Esophagus (tissue), 2 donors: ENCODE measurements at places on chromosomes 7 and 10. TPM values are rescaled to one million over a fixed set of nuclear protein-coding genes. Genes with fewer than 3 reads are reported as not detected.

The SEC23IP gene
- 8.0 TPM for polyA plus RNA-seq

The MMD2 gene
- not detected for polyA plus RNA-seq

The SPDYE8 gene
- not detected for polyA plus RNA-seq

The CTTNBP2 gene
- 12.7 TPM for polyA plus RNA-seq

The NKX2-3 gene
- 0.14 TPM for polyA plus RNA-seq

The GCK gene
- polyA plus RNA-seq, result 0.27 TPM

The FZD8 gene
- 0.35 TPM for polyA plus RNA-seq

The WEE2 gene
- polyA plus RNA-seq, result not detected

The PTF1A gene
- polyA plus RNA-seq, result not detected

The ARMC3 gene
- polyA plus RNA-seq, result not detected

The CSTF2T gene
- 7.3 TPM for polyA plus RNA-seq

The ZNF488 gene
- polyA plus RNA-seq, result 0.94 TPM

The SMARCD3 gene
- polyA plus RNA-seq, result 7.5 TPM

The WDR86 gene
- polyA plus RNA-seq, result 0.28 TPM

The GIMAP6 gene
- 2.8 TPM for polyA plus RNA-seq

The MET gene
- polyA plus RNA-seq, result 1.2 TPM

The YAE1 gene
- polyA plus RNA-seq, result 30.2 TPM

The DIP2C gene
- 2.2 TPM for polyA plus RNA-seq

The GPR37 gene
- polyA plus RNA-seq, result 0.90 TPM

The ERV3-1 gene
- 10.9 TPM for polyA plus RNA-seq

The HOXA10 gene
- polyA plus RNA-seq, result 0.09 TPM

The CUBN gene
- polyA plus RNA-seq, result 0.16 TPM

The STX1A gene
- 2.4 TPM for polyA plus RNA-seq

The GNAT3 gene
- not detected for polyA plus RNA-seq

The NAT16 gene
- polyA plus RNA-seq, result not detected

The TMEM26 gene
- polyA plus RNA-seq, result 0.08 TPM

The GIMAP5 gene
- polyA plus RNA-seq, result 5.2 TPM

The H2BK1 gene
- polyA plus RNA-seq, result not detected

The DENND2A gene
- polyA plus RNA-seq, result 1.5 TPM

The ADAM22 gene
- polyA plus RNA-seq, result 0.08 TPM

The CCDC186 gene
- 6.1 TPM for polyA plus RNA-seq

The ACSL5 gene
- polyA plus RNA-seq, result 3.6 TPM

The RNLS gene
- 3.3 TPM for polyA plus RNA-seq

The SPDYE18 gene
- polyA plus RNA-seq, result 0.31 TPM

The PNLIPRP1 gene
- polyA plus RNA-seq, result 0.15 TPM

The INMT gene
- 2.4 TPM for polyA plus RNA-seq

The POLR2J2 gene
- polyA plus RNA-seq, result 4.5 TPM

The GIMAP4 gene
- 5.3 TPM for polyA plus RNA-seq

The PLXDC2 gene
- 11.9 TPM for polyA plus RNA-seq
